Lower leg skin (tissue), 4 donors: ENCODE measurements at places on chromosomes 2 and 18.
A peak's percentile ranks its signal among the peaks of the same experiment; 100 is the strongest.

GRCh38 chr2:85867556-85868292 lies 21.1 kb downstream of the ST3GAL5 start:
- DNase-seq = no peak

GRCh38 chr2:5195636-5196035 lies 496.5 kb upstream of the SOX11 start:
- DNase-seq = no peak

- DNase-seq = no peak
These were observed 97.1 kb downstream of the COL5A2 start for GRCh38 chr2:189082376-189082975.

DNA sequence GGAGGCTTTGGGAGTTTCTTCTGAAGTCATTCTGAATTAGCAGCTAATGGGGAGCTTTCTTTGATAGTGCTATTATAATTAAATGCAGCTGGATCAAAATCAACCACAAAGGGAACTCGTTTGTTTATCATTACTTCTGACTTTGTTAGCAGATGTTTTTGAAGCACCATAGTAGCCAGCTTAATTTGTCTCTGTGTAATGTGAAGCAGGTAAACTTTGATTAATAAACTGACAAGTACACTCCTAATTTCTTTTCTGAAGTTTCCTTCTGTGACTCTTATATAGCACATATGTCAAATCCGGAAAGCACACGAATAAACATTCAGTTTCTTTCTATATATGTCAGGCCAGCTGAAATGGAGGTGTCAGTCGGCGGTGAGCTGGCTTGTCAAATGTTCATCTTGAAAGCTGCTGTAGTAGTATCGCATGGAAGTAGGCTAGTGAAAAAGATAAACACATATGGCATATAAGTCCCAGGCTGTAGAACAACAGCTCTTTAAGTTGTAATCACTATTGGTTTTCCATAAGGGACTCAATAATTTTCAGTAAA lies 451.9 kb upstream of the ZEB2 start:
- no peak for DNase-seq

- no peak for DNase-seq
These were observed 79.7 kb upstream of the DOCK10 start for GRCh38 chr2:225122007-225122406.

GRCh38 chr2:19073522-19073921 lies 284.9 kb downstream of the OSR1 start:
- no peak for DNase-seq

DNA sequence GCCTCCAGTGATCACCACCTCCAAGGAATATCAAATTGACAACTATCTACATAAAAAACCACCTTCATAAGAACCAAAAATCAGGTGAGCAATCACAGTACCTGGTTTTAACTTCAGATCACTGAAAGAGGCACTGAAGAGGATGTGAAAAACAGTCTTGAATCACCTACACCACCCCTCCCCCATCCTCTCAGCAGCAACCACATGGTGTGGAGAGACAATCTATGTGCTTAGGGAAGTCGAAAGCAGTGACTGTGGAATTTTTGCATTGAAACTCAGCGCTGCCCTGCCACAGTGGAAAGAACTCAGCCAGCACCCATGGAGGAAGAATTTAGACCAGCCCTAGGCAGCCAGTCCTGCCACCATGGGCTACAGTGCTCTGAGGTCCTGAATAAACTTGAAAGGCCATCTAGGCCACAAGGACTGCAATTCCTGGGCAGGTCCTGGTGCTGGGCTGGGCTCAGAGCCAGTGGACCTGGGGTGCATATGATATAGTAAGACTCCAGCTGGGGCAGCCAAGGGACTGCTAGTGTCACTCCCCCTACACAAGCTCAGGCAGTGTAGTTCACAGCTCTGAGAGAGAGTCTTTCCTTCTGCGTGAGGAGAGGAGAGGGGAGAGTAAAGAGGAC lies 75.6 kb downstream of the ATL2 start:
- DNase-seq = no peak

DNA sequence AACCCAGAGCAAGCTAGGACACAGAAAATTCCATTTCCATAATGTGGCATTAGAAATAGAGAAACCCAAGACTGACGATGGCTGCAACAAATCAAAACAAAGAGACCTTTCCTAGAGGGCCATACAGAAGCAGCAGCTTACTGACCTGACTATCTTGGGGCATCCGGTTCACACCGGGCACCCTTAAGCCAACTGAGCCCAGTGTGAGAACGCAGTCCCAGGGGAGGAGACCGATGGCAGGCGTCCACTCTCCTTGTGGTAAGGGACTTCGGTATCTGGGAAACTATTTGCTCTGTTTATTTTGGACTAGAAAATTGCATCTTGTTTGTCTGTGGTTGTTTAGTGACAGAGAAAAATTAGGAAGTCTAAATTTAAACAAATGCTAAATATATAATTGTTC lies 244.8 kb upstream of the COPS8 start:
- DNase-seq = no peak

GRCh38 chr2:128290356-128290755 lies 28.3 kb downstream of the HS6ST1 start:
- DNase-seq = no peak

- DNase-seq = no peak
These were observed 81.5 kb upstream of the FZD7 start for GRCh38 chr2:201952187-201952586.

- no peak for DNase-seq
These were observed 35.3 kb downstream of the MROH2A start for GRCh38 chr2:233813236-233814055.

- no peak for DNase-seq
These were observed 60.8 kb downstream of the KYNU start for GRCh38 chr2:142938240-142938639.

DNA sequence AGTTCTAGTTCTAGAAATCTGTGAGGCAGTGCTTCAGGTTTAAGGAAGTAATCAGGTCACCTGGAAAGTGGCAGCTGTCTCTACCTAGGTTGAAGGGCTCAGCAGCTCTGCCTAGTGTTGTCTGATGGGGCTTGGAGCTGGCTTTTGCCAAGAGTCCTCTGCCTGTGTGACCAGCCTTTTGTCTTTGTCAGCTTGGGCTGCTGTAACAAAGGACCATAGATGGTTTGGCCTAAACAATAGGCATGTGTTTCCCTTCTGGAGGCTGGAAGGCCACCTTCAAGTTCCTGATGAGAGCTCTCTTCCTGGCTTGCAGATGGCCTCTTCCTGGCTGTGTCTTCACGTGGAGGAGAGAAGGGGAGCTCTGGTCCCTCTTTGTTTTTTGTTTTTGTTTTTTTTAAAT lies 13.3 kb downstream of the UBE2F start:
- no peak for DNase-seq

DNA sequence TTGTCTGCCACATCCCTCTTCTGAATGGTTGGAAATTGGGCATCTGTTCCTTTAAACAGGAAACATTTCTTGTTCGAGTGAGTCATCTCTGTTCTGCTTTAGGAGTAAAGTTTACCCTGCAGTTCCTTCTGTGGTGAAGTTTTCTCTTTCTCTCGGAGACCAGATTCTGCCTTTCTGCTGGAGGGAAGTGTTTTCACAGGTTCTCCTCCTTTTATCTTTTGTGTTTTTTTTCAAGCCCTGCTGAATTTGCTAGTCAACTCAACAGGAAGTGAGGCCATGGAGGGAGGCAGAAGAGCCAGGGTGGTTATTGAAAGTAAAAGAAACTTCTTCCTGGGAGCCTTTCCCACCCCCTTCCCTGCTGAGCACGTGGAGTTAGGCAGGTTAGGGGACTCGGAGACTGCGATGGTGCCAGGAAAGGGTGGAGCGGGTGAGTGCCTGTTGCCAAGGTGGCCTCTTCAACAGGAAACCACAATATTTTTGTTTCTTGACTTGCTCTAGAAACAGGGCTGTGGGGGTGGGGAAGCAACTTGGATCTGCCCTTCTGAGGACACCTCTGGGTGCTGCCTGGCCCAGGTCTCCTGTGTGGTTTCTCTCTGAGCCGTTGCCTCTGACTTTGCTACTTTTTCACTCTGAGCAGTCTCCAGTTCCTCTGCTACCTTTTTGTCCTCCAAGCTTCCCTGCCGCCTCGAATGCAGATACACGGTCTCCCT lies 2.2 kb upstream of the CASP8 start:
- DNase-seq = peak; percentile 93

DNA sequence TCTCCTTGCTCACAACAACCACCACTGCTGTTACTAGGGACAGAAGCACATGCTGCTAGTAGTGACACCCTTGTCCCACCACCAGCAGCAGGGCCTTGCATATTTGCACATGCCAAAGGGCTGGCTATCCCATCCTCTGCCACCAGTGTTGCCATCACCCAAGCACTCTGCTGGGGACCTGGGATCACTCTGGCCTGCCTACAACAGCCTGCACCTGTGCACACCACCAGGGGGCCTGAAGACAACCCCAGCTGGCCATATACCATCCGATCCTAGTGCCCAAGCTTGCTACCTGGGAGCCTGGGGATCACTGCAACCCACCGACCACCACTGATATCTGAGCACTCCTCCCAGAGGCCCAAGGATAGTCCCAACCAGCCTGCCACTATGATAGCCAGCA lies 99.9 kb upstream of the FANCL start:
- no peak for DNase-seq

DNA sequence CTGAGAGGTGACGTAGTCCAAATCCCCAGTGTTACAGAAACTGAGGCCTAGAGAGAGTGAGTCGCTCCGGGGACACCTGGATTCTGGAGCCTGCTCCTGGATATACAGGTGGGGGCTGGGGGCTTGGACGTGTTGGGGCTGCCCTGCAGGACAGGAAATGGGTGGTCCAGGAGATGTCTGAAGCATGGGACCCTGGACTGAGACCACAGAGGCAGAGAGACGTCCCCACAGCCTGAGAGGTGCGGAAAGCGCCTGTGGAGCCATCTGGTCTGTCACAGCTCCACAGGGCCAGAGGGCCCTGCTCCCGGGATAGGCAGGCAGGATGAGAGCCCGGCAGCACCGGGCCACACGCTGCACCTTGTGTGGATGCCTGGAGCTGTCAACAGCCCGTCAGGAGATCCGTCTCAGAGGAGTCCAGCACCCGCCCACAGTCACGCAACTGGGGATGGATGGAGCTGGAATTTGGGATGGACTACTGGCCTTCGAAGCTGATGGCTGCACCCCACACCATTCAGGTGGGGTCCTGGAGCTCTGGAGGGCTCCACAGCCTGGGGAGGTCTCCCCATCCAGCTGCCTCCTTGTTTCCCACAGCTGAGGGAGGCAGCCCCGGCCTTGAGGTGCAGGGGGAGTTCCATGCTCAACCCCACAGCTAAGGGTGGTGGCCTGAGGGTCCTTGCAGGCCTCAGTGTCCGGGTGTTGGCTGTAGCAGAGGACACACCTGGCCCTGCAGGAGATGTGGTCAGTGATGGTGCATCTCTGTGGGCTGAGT lies 303.0 kb downstream of the NDUFA10 start:
- DNase-seq = no peak

DNA sequence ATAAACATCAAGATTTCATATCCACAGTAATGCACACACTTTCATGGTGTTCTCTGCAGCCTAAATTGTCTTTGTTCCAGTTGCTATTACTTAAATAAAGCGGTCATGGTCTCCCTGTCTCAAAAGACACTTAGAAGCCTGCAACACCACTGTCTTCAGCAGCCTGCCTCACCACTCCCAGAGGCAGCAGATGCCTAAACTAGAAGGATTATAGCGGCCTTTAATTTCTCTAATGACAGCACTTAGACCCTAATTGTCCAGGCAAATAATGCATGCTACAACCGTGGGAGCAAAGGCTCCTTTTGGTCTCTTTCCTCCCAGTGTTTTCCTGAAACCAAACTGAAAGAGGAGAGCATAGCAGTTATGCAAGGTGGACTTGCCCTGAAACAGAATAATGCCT lies 248.8 kb upstream of the SLC39A10 start:
- DNase-seq = no peak

GRCh38 chr2:69685321-69686048 lies 41.9 kb upstream of the AAK1 start:
- DNase-seq = no peak

GRCh38 chr2:231924889-231925275 lies 1.3 kb downstream of the NPPC start:
- DNase-seq = no peak

- no peak for DNase-seq
These were observed 6.6 kb upstream of the BAZ2B start for GRCh38 chr2:159622966-159623365.

DNA sequence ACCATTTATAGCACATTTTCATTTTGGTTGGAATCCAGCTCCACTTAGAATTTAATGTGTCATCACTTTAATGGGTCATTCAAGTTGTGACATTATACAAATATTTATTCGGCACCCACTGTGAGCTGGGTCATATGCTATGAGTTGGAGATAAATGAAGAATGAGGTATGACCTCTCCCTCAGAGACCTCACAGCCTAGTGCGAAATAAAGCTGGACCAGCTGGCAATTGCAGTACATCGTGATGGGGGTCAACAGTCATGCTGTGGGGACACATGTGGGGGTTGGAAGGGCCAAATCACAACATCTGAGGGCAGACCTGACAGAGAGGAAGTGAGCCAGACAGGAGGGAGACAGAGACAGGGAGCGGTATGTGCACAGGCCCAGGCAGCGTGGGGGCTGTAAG lies 175.4 kb downstream of the MAIP1 start:
- DNase-seq = no peak

- DNase-seq = no peak
These were observed 19.0 kb downstream of the AFTPH start for GRCh38 chr2:64543008-64543697.

GRCh38 chr2:11286749-11287148 lies 57.7 kb downstream of the ROCK2 start:
- no peak for DNase-seq

DNA sequence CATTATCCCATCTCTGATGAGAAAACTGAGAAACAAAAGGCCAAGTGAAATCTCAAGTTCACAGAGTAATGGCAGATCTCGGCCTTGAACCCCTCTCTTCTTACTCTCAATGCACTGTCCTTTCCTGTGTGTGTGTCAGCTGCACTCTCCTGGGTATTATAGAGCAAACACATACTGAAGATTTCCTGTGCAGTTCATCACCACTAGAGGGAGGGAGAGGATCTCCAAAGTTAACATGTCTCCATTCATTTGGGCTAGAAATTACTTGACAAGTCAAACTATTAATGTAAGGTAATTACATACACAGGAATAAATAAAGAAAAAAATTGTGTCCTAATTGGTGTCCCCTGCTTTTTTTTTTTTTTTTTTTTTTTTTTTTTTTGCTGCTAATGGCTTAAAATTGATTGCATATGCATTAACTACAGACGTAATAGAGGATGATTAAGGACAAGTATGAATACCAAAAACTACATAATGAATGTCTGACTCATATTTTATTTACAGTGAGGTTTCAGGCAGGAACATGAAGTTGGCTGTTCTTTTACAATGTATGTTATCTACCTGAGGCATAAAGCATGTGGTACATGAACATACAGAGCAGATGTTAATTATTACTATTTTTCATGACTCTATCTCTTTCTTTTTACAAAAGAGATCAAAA lies 269.2 kb downstream of the NYAP2 start:
- DNase-seq = no peak

- DNase-seq = peak; percentile 49
These were observed 45.4 kb downstream of the RASGRP3 start for GRCh38 chr2:33521791-33522281.

GRCh38 chr2:10159581-10160131 lies 37.1 kb downstream of the RRM2 start:
- DNase-seq = no peak
